ENCODE measurements at places on chromosomes 3 and 15.
A peak's percentile ranks its signal among the peaks of the same experiment; 100 is the strongest.

- DNase-seq = no peak
These were observed 656.8 kb upstream of the NECTIN3 start for GRCh38 chr3:110414855-110415254.

GRCh38 chr15:88605189-88606069, 15.7 kb upstream of the AEN start:
- DNase-seq = peak; percentile 78

GRCh38 chr3:29334706-29335105, 53.8 kb downstream of the RBMS3 start:
- DNase-seq = no peak

DNA sequence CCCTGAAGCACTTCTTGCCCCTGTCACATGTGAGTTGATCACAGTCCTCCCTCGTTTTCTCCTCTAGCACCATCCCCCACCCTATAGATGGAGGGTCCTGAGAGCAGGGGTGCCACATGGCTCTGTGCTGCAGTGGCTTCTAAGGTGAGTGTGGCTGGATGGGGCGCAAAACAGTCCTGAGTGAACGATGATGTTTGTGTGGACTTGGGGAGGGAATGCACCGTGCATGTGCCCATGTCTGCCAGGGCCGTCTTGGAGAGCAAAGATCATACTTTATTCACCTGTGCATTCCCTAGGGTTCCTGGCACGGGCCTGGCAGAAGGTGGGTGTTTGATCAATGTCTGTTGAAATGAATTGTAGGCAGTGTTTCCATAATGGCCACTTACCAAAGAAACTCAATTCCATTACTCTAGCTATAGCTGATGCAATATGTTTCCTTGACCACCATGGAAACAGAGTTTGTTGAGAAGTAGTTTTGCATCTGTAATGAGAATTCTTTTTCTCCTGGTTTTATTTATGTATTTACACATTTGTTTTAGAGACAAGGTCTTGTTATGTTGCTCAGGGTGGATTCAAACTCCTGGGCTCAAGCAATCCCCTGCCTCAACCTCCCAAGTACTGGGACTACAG, 58.0 kb downstream of the ABTB1 start:
- no peak for DNase-seq

DNA sequence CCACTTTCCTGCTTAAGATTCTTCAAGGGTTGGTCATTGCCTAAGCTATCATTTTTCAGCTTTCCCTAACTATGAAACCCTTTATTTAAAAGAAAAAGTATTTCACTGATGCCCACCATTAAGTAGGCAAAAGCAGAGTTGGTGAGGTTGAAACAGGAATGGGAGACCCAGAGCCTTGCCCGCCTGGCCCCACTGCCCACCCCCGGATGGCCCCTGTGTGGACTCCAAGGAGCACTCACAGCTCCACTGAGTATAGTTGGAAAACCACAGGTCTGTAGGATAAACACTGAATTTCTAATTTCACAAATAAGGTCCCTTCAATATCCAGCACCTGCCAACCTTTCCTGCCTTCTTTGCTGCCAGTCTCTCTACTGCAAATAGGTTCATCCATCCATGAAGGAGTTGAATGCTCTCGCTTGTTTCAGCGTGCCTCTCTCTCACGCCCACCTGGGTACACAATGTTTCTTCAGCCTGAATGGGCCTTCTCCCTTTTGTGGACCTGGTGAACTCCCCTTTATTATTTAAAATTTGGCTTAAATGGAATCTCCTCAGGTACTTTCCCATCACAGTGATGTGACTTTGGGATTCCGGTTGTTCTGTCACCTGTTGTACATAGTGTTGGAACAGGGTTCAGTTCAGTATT, 8.7 kb upstream of the ACAP2 start:
- DNase-seq = no peak

DNA sequence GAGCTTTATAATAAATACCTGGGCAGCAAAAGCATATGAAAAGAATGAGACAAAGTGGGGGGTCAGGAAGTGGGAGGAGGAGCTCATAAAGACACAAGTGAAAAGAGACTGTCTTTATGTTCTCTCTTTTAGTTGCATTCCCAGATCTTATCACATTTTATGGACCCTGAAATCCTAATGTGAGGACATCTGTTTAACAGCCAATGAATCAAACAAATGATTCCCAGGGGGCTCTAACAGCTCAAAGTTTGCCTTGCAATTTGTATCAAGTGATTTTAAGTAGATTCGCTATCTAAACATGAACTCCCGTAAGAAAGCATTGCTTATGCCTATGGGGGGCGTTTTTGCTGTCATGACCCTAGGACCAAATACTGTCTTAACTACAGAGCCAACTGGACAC, 332.3 kb upstream of the CNTN4 start:
- DNase-seq = no peak

DNA sequence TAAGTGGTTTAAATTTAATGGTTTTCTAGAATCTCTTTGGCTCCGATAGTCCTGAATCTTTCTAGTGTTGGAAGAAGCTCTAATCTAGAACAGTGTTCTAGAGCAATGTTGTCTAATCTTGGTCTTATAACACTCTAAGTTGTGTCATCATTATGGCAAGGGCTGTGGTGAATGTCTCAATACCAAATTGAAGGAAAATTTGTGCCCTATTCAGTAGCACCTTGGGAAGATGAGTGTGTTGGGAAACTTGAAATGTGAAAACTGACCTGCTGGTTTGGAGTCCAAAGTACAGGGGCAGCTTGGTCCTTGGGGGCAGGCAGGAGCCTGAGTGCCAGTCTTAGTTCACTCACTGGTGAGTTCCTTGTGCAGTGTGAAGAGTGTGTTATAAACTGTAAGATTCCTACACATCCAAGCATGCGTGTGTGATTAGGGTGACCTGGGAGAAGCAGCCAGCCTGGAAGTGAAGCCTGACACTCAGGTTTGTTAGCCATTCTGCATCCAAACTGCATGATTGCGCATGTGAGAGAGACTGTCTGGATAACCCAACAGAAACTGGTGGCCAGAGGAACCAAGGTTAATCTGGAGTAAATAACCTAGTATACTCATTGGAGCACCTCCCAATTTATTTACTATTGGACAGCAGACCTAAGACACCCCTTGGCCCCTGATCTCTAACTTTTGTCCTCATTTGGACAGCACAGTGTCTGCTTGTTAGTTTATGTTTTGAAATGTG, 14.6 kb downstream of the ZNF592 start:
- no peak for DNase-seq

- DNase-seq = no peak
These were observed 72.0 kb downstream of the RAD18 start for GRCh38 chr3:8891303-8891702.

All from retina (tissue), 1 donor.